Esophagus muscularis mucosa (tissue), 4 donors: ENCODE measurements at places on chromosomes 3 and 15. TPM values are rescaled to one million over a fixed set of nuclear protein-coding genes. Genes with fewer than 3 reads are reported as not detected.

DNA sequence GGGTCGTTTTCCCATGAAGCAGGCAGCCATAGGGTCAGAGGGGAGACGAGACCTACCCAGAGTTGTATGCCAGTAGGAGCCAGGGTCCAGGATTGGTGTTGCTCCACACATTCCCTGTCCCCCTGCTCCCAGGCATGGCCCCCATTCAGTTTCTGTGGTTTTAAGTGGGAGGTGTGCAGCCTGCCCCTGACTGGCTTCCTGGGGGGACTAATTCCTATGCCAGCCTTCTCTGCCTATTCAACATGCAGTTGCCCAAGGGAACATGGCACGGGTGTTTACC, 126.3 kb downstream of the EEFSEC start:
- no peak for DNase-seq

DNA sequence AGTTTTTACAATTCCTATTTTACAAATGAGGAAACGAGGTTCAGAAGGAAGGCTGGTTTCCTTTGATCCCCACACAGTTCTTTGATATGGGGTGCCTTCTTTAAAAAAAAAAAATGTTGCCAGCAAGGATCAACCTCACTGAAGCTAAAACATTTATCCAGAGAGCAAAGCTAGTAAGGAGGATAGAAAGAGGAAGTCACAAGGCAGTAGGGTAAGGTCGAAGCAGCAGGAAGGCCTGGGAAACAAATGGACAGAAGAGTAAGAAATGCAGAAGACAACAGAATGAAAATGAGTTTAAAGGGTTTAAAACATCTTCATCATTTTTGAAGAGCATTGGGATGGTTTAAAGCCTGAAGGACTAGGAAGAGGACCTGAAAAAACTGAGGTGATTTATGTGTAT, 30.6 kb upstream of the CP start:
- no peak for DNase-seq

GRCh38 chr15:37100966-37101215, 542 bp upstream of the MEIS2 start:
- no peak for DNase-seq

The SLMAP gene
- total RNA-seq, result 519 TPM

The CHCHD6 gene
- 11.7 TPM for total RNA-seq
